ENCODE measurements at places on chromosomes 6 and 20.

- no peak for DNase-seq
These were observed 128.9 kb downstream of the SCML4 start for GRCh38 chr6:107695061-107695720.

DNA sequence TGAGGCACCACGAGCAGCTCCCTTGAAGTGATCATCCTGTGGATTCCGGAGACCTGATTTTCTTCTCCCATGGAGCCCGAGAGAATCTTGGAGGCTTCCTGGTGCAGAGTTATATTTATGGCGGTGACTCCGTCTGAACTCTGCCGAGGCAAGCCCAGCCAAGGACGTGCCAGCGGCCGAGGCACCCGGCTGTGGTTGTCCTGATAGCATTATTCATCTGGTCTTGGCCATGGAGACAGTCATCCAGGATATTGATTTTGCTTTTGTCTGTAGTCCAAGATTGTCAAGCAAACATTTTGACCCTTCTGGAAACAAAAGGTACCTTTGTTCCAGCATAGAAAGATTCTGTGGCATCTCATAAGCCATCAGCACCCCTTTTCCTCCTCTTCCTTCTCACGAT, 163.3 kb downstream of the SCML4 start:
- no peak for DNase-seq

DNA sequence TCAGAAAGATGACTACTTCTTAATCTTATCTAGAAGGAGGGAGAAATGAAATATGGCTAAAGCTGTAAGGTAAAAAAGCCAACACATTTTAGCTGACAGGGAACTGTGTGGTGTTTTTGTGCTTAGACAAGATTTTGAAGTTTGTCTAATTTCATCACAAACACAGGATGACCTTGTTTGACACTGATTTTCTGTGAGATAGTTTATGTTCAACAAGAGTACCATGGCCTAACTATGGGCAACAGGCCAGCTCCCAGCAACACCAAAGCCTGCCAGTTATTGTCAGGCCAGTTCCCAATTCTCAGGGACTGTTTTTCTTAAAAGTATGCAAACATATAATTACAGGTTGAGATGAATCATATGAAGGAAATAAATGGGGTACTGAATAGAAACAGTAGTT, 5.5 kb upstream of the ABCF1 start:
- no peak for DNase-seq

DNA sequence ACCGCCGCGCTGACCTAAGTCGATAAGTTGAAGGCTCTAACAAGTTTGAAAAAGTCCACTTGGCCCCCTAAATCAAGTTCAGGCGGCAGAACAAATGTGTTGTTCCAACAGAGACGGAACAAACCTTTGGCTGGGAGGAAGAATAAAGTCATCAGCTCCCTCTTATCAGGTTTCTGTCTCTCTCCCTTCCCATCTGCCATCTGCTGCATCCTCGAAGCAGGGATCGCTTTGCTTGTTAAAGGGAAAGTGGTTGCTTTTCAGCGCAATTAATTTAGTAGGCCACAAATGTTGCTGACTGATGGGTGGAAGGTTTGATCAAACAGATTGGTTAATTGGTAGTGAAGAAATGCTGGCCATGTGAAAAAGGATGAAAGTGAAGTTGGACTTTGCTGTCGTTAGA, 64.3 kb downstream of the CDH4 start:
- DNase-seq: no peak

GRCh38 chr6:90894285-90895130, 307.6 kb upstream of the MAP3K7 start:
- no peak for DNase-seq

DNA sequence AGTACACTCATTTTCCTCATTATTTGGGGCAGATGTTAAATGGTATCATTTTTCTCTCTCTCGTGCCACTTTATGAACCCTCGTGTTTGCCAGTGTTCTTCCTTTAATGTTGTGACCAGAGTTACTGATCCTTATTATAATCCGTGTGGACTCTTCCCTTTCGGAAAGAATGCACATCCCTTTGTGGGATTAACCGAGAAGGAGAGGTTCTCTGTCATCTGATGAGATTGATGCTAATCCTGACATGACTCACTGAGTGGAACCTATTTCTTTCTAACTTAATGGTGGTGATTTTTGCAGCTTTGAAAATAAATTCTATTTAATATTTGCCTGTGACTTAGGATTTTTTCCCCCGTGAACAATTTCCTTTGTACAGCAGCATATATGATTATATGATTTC, 300.0 kb upstream of the MAN1A1 start:
- no peak for DNase-seq

- DNase-seq: no peak
These were observed 40.1 kb downstream of the JAG1 start for GRCh38 chr20:10633718-10634117.

DNA sequence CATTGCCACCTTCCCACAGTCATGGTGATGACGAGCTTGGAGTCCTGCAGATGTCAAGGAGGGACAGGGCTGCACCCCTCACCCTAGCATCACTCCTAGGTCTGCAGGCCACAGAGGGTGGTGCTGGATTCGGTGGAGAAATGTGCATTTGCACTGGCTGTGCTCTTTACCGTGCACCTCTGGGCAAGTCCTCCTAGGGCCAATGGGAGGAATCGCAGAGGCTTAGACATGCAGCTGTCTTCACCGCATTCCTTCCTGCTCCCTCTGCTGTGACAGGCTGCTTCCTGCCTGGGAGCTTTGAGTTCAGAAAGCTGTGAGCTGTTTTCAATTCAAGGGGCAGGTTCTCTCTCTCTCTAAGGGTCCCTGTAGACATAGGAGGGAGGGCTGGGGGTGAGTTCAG, 85.1 kb downstream of the EDN3 start:
- no peak for DNase-seq

- DNase-seq: no peak
These were observed at the start of gene EBF4 for GRCh38 chr20:2692036-2692885. TSS of gene EBF4 (plus strand) at chr20:2692780. CDS start at chr20:2693646, 866 bp downstream.

Data from GM04504 (cell line).